Muscle of arm (tissue), 14 donors: ENCODE measurements at places on chromosomes 7 and 10. TPM values are rescaled to one million over a fixed set of nuclear protein-coding genes. Genes with fewer than 3 reads are reported as not detected.

The NUTM2A gene
- polyA plus RNA-seq = 2.7 TPM

The NPSR1 gene
- 0.99 TPM for polyA plus RNA-seq

The PIP gene
- polyA plus RNA-seq = not detected

The AKR1C3 gene
- 3.1 TPM for polyA plus RNA-seq

The GPR37 gene
- 20.7 TPM for polyA plus RNA-seq

The AUTS2 gene
- 86.2 TPM for polyA plus RNA-seq

The STMP1 gene
- polyA plus RNA-seq = 55.9 TPM

The PPP1R17 gene
- polyA plus RNA-seq = not detected
